NCI-H1105 treated with DMSO at 0.1 percent for 48 hours (cell line): ENCODE measurements at places on chromosomes 13 and 19.

- no peak for DNase-seq
These were observed 207.3 kb downstream of the DLEU7 start for GRCh38 chr13:50636007-50636704.

- no peak for DNase-seq
These were observed 866 bp downstream of the COX7A1 start for GRCh38 chr19:36151144-36152018.

- DNase-seq: no peak
These were observed 38.9 kb downstream of the STOML3 start for GRCh38 chr13:38951525-38952313.

DNA sequence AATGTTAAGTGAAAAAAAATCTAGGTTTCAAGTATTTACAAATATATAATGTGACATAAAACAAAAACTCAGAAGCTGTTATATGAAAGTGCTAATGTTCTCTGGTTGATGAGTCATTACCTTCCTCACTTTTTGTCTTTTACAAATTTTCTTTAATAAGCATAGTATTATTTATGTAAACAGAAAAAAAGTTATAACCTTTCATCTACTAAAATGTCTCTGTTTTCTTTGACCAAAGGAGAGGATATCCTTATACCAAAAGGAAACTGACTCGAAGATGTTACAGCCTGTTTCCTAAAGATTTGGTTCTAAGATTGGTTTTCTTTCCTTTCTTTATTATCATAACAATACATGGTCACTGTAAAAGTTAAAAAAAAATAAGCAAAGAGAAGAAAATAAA is 38.0 kb downstream of the RCBTB2 start:
- DNase-seq: no peak

GRCh38 chr13:93397619-93398018 is 171.0 kb downstream of the GPC6 start:
- DNase-seq: no peak

DNA sequence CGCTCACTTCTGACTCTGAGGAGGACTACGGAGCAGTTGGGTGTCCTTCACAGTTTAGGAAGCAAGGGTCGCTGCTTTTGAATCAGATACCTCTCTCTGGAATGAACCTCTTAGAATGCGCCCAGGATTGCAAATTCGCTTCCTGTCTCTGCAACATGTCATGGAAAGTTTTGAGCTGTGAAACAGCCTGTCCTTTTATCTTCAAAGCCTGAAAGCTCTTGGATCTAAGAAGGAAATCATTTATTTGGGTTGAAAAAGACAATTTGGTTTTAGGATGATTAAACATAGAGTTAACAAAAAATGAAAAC is 134.1 kb downstream of the KATNAL1 start:
- no peak for DNase-seq

DNA sequence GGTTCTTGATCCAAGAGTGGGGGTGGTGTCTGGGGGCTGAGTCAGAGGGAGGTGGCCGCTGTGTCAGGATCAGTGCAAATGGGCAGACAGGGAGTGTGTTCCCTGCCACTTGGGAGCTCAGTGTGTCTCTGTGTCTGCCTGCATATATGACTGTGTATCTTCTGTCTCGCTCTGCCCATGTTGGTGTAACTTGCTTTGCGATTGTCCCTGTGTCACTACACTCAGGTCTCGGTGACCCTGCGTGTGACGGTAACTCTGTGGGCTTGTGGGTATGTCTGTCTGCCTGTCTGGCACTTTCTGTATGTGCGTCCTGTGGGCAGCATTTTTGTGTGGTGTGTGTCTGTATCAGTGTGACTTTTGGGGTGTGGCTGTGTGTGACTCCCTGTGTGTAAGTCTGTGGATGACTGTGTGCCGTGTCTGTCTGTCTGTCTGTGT is 8.2 kb upstream of the ERFL start:
- DNase-seq: no peak

- DNase-seq: no peak
These were observed 3.9 kb upstream of the CERS1 start for GRCh38 chr19:18899624-18900560.

GRCh38 chr13:35843272-35843671 is 287.9 kb downstream of the DCLK1 start:
- DNase-seq: no peak

DNA sequence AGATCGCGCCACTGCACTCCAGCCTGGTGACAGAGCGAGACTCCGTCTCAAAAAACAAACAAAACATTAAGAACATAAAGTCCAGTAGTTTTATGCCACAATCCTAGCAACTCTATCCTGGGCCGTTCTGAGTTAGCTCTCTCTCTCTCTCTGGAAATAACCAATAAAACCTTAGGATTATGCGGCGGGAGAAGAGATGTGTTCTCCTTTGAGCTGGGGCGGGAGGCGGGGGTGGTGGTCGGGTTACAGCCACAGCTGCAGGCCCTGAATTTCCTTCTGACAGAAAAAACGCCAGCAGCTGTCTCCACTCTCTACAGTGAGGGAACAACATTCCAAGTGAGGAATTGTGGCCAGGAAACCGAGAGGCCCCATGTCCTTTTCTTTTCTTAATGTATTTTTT is 9.1 kb upstream of the PNMA8A start:
- DNase-seq: no peak

DNA sequence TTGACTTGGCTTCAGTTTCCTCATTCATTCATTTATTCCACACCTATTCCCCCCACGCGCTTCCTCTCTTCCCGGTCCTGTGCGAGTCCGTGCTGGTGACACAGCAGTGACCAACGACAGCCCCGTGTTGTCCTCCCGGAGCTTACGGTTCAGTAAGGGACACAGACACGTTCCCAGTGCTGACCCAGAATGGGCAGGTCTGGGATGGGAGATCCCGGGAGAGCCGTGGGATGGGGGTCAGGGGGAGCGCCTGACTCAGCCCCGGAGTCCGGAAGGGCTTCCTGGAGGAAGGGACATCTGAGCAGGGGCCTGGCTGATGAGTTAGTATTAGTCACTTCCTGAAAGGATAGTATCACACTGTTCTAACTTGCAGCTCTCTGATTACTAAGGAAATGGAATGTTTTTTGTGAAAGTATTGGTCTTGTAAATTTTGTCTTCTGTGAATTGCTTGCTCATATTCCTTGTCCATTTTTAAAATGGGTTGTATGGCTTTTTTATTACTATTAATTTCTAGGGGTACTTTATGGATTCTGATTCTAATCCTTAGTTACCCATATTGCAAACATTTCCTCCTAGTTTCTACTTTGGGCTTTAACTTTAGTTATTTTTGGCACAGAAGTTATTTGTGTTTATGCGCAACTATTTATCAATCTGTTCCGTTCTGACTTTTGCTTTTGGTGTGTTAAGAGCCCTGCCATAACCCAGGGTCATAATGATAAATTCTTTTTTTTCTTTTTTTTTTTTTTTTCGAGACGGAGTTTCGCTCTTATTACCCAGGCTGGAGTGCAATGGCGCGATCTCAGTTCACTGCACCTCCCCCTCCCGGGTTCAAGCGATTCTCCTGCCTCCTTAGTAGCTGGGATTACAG is 708 bp upstream of the ERCC1 start:
- DNase-seq: peak; percentile 29

- DNase-seq: peak; percentile 91
These were observed 213.7 kb downstream of the TEX29 start for GRCh38 chr13:111533900-111534683.

- no peak for DNase-seq
These were observed 38.7 kb downstream of the SOHLH2 start for GRCh38 chr13:36175621-36176020.
